ENCODE measurements at places on chromosomes 6 and 20.
A peak's percentile ranks its signal among the peaks of the same experiment; 100 is the strongest.

DNA sequence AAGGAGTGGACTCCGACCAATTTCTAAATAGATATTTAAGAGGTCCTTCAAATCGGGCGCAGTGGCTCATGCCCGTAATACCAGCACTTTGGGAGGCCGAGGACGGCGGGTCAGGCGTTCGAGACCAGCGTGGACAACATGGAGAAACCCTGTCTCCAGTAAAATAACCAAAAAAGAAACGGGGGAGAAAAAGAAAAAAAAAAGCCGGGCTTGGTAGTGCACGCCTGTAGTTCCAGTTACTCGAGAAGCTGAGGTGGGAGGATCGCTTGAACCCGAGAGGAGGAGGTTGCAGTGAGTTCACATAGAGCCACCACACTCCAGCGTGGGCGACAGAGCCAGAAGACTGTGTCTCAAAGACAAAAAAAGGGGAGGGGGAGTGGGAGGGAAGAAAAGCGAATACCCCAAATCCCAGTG, 53.3 kb upstream of the HFE start:
- DNase-seq = no peak

DNA sequence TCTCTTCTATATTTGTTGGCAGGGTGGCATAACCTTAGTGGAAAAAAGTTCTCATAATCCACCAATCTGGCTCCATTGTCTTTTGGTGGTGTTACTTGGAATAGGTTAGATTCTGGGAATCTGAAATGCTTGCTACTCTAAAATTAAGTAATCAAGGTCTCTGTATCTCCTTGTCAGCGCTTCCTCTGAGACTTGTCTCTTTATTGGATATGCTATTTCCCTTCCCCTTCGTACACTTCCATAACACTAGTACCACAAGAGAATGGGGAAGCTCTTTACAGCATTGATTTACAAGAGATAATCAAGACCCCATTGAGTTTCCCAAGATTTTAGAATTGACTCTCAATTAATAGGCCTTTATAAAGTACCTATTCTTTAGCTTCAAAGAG, 280.2 kb downstream of the ADGB start:
- no peak for DNase-seq

GRCh38 chr6:53581856-53582255, 37.0 kb upstream of the GCLC start:
- peak; percentile 40 for DNase-seq

DNA sequence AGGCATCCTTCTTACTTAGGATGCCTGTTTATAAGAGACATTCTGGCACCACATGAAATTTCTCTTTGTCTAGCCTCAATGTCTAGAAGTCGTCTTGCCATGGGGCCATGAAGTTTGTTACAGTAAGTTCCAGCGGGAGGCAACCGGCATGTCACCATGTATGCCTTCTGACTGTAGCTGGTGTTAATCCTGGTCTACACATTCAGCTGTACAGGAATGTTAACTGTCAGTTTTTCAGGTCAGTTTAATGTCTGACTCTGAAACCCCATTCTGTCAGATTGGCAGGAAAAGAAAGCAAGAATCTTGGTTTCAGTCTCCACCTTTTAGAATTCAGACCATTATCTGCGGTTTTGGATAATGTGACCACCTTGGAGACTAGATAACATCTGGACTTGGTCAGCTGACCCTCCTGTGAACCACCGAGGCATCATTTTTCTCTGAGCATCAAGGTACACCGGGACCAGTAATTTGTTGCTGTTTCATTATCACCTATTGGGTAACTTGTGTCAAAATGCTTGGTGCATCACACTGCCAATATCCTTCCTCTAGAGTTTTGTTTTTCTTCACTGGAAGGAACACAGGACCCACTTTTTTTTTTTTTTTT, 228.7 kb downstream of the DOK5 start:
- no peak for DNase-seq

GRCh38 chr20:44208770-44209169, 1.8 kb downstream of the OSER1 start:
- peak; percentile 65 for DNase-seq

- no peak for DNase-seq
Measured at GRCh38 chr6:165825256-165825815, 162.3 kb upstream of the PDE10A start.

DNA sequence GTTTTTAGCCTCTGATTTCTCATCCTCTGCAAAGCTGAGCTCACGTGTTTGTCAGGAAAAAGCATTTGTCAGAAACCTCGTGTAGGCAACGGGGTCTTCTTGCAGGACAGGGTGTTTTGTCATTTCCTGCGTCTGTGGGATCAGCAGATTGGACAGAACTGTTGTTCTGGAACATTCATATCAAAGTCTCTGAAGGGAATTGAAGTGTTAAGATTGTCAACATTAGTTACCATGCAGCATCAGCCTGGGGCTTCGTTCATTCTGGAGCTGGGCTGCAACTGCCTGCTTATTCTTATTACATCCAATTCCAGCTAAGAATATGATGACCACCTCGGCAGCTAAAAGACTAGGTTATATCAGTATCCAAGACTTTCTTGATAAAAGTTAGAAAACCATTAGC, 71.0 kb upstream of the RALGAPA2 start:
- DNase-seq = no peak

- no peak for DNase-seq
Measured at GRCh38 chr6:36089048-36089447, 41.3 kb upstream of the MAPK13 start.

GRCh38 chr20:20498076-20498861, 130.4 kb downstream of the INSM1 start:
- no peak for DNase-seq

DNA sequence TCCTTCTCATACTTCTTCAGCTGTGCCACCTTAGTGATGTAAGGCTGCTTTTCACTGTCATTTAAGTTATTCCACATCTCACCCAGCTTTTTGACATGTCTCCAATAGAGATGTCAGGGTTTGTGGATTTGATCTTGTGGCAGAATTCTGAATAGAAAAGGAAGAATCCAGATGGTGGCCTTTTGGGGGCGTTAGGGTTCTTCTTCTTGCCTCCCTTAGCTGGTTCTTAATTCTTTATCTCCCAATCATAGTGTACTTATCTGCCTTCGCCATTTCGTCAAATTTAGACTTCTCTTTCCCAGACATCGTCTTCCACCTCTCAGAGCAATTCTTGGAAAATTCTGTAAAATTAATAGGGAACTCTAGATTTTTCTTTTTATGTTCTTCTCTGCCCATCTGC, 422.9 kb downstream of the GJA1 start:
- DNase-seq = no peak

DNA sequence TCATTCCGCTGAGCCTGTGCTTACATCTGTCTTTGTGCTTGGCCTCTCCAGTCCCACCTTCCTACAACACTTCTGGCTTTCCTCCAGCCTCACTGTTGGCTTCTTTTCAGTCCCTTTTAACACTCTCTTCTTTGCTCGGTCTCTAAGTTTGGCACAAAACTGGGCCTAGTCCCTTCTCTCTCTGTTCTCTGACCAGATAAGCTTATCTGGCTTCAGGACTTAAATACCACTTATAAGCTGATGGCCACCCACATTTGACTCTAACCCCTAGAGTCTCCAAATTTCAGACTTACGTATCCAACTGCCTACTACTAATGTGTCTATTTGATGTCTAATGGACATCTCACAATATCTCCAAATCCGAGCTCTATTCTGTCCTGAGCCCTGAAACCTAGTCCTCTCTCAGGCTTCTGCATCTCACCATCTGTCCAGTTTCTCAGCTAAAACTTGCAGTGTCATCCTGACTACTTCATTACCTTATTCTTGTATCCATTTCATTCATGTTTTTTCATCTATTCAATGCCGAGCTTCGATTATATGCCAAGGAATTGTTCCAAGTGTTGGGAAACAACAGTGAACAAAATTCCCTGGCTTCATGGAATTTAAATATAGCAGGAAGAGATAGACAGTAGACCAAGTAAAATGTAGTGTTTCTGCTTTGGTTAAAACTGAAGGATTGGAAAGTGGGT, 40.1 kb downstream of the TBPL1 start:
- peak; percentile 51 for DNase-seq

- no peak for DNase-seq
Measured at GRCh38 chr6:147384029-147384428, 124.5 kb upstream of the SAMD5 start.

DNA sequence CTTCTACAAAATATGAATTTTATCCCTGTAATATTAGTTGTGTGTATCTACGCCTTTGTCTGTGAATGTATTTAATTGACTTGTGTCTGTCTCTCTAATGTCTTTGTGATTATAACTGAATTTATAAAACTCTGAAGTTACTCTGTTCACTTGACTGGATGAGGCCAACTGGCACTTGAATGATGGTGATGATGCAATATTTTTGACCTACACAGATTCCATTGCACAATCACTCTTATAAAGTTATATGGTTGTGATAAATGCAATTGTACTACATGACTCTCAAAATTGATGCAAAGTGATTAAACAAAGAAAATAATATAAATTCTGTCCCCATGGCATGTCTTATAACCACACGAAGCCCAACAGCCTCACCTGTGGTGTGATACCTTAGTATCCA, 287.3 kb upstream of the PLN start:
- DNase-seq = peak; percentile 36

DNA sequence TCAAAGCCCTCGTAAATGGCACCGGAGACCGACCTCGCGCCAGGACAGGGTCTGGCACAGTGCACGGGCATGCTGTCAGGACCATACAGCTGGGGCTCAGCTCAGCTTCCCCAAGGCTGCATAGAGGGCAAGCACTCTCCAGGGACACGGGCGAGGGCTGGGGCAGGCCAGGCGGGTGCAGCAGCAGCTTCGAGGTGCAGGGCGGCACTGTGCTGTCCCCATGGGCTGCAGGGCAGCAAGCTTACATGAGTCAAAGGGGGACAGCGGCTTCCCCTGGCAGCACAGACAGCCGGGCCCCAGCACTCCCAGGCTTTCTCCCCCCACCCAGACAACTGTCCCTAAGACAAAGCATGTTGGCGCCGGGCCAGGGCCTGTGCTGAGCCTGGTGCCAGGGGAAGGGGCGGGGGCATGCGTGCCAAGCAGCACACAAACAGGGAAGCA, 25.7 kb downstream of the PSMG4 start:
- DNase-seq = no peak

DNA sequence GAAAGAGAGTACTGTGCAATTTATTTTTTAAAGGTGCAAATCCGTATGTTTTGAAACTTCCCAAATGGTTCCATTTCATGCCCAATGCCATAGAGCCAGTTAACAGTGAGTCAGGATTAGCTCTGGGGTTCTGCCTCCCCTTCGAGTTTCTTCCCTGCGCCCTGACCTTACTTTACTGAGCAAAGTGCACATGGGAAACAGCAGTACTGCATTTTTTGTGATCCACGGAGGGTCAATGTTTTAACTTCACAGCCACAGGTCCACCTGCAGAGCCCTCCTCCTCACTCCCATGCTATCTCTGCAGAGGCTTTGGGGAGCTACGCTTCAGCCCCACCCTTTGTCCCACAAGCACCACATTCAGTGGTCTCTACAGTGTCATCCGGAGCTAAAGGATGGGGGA, 44.0 kb upstream of the CNKSR3 start:
- no peak for DNase-seq

Data from adipocyte (in vitro differentiated cells).